ENCODE measurements at places on chromosomes 12 and 14. TPM values are rescaled to one million over a fixed set of nuclear protein-coding genes. Genes with fewer than 3 reads are reported as not detected.

GRCh38 chr12:2753536-2753935 is 41.2 kb upstream of the FKBP4 start:
- DNase-seq: no peak

DNA sequence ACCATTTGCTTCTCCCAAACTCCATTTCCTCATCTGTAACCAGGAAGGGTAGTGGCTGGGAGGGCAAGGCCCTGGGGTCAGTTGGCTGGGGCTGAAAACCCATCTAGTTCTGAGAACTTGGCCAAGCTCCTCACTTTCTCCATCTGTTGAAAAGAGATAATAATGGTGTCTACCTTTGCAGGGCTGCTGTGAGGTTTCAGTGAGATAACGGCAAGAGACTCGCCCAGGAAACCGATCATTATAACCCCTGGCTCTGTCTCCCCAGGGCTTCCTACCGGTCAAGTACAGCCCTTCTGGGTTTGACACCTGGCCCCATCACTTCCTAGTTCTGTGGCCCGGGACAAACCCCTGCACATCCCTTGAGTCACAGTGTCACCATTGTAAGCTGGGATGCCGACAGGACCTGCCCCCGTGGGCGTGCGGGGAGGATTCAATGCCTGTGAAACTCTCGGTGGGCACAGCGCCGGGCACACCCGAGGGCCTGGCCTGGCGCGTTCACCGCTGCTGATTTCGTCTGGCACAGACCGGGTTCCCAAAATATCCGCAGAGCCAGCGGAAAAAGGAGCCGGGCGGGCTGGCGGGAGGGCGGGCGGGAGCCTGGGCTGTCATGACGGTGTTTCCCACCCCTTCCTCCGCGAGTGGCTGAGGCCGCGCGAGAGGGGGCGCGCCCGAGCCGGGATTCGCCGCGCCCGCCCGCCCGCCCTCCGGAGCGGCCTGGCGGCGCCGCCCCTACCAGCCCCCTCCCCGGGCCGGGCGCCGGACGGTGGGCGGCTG is 4.4 kb downstream of the KMT5A start:
- DNase-seq: peak; percentile 60

DNA sequence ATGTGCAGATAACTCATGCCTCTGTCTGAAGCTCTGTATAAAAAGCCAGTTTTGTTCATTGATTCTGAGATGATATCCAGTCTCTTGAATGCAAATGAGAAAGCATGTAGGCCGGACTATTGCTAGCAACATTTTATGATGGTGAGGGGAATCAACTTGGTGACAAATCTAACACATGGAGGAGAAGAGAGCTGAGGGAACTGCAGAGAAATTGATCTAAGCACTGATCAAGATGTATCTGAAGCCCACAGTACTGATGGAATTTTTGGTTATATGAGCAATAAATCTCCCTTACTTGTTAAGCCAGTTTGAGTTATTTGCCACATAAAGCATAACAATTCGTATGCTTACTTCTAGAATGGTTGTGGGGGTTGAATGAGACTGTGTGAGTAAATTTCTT is 295.6 kb upstream of the DDHD1 start:
- DNase-seq: no peak

The GPR162 gene
- total RNA-seq: 2.6 TPM

Data from fibroblast of the aortic adventitia (primary cell).